NCI-H510A treated with DMSO at 0.1 percent for 48 hours (cell line): ENCODE measurements at places on chromosomes 5 and 9.

- no peak for DNase-seq
These were observed 41.7 kb upstream of the FBXW11 start for GRCh38 chr5:172048170-172048422.

DNA sequence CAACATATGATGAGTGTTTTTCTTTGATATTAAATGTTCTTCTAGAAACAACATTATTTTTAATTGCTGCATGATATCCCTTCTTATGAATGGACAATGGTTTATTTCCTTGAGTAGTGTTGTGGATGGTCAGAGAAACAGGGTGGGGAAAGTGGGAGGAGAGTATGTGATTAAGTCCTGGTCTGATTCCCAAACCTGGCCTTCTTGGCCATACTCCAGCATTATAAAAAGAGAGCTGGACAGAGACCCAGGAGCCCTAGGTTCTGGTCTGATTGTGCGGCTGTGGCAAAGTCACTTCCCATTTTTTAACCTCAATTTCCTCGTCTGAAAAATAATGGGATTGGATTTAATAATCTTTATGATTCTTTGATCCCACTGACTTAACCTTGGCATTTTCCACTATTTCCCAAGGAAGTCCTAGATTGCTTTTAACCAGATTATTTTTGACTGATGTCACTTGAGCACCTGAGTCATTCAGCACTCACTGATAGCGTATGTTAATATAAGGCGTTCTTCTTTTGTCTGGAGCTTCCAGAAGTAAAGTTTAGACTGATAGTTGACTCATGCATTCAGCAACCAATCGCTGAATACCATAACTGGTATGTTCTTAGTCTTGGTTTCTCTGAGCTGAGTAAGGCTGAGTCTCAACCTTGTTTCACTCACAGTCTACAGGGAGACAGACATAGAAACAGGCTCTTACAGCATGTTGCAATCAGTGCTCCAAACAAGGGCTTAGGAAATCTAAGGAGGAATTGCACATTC is 26.2 kb downstream of the OSMR start:
- DNase-seq: no peak

DNA sequence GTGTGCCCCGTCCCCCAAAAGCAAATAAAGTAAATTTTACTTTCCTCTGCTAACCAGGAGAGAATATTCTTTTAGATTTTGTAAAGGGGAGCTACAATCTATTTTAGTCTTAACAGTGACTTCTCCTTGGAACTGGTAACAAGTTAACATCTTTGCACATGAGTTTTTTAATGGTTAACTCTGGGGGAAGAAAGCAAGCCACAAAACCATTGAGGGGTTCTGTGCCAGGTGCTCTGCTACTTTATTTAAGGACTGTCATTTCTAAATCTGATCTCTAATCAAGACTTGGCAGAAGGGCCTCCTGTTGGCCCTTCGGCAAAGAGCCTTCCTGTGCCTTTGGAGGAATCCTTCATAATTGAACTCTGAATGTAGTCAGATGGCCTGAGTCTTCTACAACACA is 153.4 kb downstream of the SLC12A2 start:
- no peak for DNase-seq

GRCh38 chr5:93010037-93010436 is 571.0 kb downstream of the NR2F1-AS1 start:
- no peak for DNase-seq

DNA sequence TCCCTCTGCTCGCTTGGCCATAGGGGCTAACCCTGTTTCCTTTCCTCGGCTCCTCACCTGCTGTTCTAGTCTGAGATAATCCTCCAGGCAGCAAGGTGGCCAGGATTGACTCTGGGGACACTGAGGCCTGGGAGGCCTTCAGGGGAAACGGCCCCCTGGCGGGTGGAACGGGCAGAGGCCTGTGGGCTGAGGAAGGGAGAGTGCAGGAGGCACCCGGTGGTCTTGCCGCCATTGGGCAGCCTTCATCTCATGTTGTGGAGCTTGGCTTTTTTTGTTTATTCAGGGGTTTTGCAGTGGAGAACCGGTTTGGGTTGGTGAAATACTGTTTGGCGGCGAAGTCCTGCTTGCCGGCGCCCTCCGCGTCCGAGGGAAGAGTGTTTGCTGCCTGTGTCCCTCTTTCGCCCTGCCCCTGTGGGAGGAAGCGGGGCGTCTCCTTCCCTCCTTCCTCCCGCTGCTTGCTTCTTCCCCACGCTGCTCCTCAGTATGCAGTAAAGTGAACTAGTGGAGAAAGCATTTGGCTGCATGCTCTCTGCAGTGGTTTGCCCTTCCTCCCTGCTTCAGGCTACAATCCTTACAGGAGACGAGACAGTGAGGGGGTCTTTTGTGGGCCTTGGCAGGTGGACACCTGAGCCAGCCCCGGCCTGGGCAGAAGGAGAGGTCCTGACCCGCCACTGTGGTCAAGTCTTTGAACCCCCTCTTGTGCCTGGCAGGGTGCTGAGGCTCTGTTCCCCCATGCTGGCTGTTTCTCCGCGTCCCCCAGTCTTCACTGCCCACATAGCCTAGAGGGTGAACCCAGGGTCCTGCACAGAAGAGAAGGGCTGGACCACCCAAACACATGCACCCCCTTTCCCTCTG is 30.8 kb upstream of the PRDM12 start:
- no peak for DNase-seq
